ENCODE measurements at places on chromosomes 11 and 22. TPM values are rescaled to one million over a fixed set of nuclear protein-coding genes. Genes with fewer than 3 reads are reported as not detected.

DNA sequence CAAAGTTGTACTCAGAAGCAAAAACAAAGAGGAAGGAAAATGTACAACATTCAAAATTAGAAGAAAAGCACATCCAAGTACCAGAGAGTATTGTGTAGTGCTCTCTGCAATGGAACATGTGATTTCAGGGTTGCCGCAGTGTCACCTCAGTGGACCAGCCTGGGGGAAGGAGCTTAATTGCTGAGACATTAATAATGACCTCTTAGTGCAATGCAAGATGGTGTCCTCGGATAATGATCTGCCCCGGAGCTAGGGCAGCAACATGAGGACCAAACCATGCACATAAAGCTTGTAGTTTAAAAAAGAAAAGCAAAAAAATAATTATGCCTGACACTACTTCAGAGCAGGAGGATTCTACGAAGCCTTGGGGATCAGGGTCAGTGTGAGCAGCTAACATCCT, 11.3 kb upstream of the JHY start:
- DNase-seq = no peak

- DNase-seq = no peak
Measured at GRCh38 chr22:37502342-37503182, 16.4 kb upstream of the MFNG start.

- no peak for DNase-seq
Measured at GRCh38 chr22:42319386-42319785, 48.9 kb upstream of the TCF20 start.

Gene SSTR3
- 0.05 TPM for polyA plus RNA-seq

- DNase-seq = no peak
Measured at GRCh38 chr11:76214968-76215548, 8.8 kb upstream of the WNT11 start.

DNA sequence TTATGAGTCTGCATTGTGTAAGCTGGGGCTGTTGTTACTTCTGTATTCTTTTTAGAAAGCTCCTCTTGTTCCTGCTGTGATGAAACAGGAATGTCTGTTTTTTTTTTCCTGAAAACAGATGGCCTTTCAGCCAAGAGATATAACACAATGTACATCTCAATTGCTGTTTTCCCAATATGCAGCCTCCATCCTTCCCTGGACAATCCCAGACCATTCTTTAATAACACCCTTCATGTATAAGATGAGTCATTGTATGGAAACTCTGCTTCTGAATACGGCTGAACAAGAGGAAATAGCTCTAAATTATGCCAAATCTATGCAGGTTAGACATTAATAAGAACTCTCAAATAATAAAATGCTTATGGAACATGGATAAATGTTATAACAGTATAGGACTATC, 60.2 kb upstream of the LRRC4C start:
- no peak for DNase-seq

Gene KCNC1
- polyA plus RNA-seq = 0.68 TPM

DNA sequence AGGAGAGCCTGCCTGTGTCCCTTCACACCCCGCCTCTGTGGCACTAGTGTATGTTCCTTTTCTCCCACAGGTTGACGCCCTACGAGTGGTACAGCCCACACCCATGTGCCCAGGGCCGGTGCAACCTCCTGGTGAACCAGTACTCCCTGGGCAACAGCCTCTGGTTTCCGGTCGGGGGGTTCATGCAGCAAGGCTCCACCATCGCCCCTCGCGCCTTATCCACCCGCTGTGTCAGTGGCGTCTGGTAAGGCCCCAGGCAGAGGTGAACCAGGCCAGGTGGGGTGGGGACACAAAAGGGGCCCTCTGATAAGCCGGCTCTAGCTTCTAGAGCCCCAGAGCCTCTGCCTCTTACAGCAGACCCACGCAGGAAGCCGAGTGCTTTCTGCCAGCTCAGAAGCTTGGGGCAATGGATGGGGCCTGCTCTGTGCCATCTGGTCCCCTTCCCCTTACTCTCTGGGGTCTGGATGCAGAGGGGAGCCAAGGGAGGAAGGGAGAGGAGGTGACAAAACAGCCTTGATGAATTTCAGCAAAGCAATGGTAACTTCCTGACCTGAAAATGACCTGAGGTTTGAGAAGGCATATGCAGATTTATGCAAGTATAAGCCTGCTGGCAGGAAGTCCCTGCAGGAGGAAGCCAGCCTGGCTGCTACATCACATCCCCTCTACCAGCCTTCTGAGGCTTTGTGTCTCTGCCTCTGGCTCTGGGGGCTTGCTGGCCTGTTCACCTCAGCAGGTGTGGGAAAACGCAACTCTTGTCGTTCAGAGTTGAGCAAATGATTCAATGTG, 67.0 kb upstream of the TBCEL start:
- no peak for DNase-seq

DNA sequence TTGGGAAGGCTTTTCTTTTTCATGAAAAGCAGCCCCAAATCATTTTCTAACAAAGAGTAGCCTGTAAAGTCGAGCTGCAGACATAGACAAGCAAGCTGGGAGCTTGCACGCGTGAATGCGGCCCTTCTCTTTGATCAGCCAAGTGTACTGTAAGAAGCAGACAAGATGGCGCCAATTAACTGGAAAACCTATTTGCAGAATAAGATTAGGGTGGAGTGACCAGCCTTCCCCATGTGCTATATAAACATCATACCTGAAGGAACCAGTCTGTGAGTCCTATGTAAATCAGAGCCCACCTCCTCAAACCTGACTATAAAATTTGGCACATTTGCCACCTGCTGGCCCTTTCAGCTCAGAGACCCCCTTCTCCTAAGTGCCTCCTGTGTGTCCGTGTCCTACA, 982.7 kb downstream of the OPCML start:
- DNase-seq = no peak
